Tibial nerve (tissue), 4 donors: ENCODE measurements at places on chromosomes 6 and 20.

DNA sequence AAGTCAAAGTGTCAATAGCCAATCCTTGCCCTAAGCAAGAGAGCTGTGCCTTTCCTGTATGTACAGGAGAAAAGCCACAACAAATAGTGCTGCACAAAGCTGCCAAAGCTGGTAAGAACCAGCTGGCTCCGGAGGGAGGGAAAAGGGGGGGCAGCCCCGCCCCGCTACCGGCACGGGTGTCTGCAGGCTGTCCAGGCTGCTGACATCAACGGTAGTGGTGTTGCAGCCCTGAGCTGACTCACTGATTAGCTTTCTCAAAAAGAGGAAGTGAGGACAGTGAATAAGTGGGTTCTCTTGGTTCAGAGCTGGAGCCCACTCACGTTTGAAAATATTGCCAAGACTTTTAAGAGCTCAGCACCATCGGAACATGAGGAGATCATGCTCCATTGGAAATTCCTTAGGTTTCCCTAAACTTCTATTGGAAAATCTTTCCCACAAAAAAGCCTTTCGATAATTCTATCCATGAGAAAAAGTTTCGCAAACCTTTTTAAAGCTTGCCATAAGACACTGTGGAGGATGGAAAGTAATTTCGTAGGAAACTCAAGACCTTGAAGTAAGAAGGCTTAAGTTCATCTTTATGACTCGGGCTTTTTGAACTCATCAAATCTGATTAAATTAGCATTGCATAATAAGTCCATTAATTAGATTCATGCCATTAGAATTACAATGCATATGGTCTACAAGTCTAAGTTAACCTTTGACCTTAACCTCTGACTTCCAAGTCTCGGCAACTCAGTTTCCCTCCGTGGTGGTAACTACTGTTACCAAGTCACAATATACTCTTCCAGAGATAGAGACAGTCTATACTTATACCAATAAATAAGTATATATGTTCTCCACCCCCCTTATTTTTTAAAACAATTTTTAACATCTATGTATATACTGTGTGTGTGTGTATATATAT lies 67.0 kb downstream of the TNFRSF21 start:
- DNase-seq: peak; percentile 52

- DNase-seq: peak; percentile 27
Measured at GRCh38 chr6:163355426-163355991, 59.0 kb upstream of the QKI start.

GRCh38 chr6:81763968-81764367 lies 11.5 kb upstream of the TENT5A start:
- no peak for DNase-seq

GRCh38 chr6:157513004-157513603 lies 132.1 kb downstream of the ZDHHC14 start:
- DNase-seq: no peak

- DNase-seq: no peak
Measured at GRCh38 chr6:22530506-22530905, 38.9 kb upstream of the HDGFL1 start.

DNA sequence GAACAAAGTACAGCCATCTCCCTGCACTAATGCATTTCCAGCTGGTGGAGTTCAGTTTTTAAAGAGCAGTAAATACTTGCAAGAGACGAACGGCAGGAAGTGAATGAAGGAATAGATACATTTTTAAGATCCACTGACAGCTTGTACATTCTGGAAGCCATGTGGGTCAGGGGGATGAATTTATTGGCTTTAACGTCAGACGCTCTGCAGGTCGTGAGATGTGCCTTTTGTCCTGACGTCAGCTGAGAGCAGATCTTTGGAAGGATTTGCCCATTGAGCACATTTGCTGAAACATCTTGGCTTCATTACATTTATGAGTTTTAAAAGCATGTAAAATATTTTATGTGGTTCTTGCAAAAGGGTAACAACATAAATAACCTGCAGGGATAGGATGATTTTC lies 29.5 kb upstream of the SALL4 start:
- DNase-seq: no peak

DNA sequence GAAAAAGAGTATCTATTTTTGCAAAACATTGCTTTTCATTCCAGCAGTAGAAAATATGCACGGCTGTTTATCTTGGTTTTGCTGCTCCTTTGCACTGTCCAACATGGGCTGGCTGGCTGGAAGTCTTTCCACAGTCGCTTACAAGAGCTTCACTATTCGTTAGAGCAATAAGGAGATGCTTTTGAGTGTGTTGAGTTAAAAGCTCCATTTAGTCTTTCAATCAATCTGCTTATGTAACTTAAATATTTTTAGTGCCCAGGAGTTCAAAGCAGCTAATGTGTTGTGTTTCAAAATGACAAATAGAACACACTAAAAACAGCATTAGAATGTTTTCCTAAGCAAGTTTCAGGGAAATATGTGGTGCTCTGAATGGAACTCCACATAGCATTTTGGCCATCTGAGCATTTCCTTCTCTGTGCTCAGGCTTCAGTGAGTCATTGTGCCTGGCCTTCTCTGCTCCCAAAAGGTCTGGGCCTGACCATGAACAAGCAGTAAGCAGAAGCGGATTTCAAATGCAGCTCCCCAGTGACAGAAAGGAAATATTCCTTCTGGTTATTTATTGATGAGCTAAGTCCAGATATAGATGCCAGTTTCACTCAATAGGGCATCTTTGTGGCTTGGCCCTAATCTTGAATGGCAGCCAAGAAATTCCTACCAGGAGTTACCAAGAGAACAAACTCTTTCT lies 580.3 kb downstream of the TENT5A start:
- peak; percentile 21 for DNase-seq

GRCh38 chr6:100346828-100347227 lies 117.9 kb downstream of the SIM1 start:
- no peak for DNase-seq

GRCh38 chr20:23397961-23398360 lies 23.3 kb downstream of the NAPB start:
- DNase-seq: no peak

- no peak for DNase-seq
Measured at GRCh38 chr6:42375007-42375635, 76.6 kb downstream of the TRERF1 start.

DNA sequence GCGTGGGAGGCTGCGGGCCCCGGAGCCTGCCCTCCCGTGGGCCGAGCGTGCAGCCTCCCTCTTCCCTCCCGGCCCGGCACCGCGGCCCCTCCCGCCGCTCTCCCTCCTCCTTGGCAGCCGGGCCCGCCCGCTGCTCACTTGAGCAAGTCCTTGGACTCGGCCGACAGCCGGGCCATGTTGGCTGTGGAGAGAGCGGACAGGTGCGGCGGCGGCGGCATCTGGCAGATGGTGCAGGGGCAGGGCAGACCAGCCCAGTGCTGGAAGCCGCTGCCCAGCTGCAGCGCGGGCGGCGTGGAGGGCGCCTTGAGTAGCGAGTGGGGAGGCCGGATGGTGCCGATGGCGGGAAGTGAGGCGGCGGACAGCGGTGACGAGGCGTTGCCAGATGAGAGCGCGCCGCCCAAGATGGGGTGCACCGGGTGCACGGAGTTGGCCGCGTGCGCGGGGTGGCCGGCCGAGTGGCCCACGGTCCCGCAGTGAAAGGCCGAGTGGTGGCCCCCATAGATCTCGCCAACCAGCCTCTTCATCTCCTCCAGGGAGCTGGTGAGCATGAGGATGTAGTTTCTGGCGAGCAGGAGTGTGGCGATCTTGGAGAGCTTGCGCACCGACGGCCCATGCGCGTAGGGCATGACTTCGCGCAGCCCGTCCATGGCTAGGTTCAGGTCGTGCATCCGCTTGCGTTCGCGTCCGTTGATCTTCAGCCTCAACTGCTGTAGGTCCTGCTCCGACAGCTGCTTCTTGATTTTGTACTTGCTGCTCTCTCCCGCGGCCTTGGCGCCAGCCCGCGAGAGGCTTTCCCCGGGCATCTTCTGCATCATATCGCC lies 766 bp downstream of the OLIG3 start:
- no peak for DNase-seq

- no peak for DNase-seq
Measured at GRCh38 chr6:130223508-130223907, 757 bp upstream of the SAMD3 start.

GRCh38 chr6:166903027-166903426 lies 53.3 kb downstream of the RNASET2 start:
- no peak for DNase-seq

DNA sequence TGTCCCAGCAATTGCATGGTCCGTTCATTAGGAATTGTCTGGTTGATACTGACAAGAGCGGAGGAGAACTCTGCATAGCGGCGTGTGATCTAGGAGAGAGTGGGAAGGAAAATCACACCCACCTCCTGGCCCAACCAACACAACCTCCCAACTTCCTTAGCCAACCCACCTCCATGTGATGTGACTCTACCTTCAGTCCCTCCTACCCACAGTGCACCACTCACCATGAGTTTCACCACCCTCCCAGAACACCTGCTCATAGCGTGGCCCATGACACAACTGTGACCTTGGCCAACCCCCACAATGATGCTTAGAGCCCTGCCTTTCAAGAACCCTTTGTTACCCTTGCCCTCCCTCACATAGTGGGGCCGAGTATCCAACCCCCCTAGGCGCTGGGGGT lies 7.7 kb downstream of the VPS52 start:
- no peak for DNase-seq

- peak; percentile 24 for DNase-seq
Measured at GRCh38 chr6:147651249-147652063, 143.0 kb downstream of the SAMD5 start.

DNA sequence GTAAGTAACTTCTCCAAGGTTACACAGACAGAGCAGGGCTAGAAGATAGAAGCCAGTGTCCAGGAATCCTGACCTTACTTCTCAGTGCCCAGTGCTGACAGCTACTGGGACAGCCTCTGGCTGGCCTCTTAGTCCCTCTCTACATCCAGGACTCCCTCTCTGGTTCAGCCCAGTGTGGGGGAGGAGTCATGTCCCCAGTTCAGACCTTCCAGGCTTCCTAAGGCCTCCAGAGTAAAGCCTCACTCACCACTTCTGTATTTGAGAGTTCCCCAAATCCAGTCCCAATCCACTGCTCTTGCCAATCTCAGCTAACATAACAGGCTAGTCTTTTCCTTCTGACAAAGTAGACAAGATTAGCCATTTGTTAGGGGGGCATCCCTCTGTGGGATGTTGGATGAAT lies 36.9 kb upstream of the EPB41L1 start:
- DNase-seq: no peak

GRCh38 chr6:87806099-87806498 lies 104.1 kb upstream of the AKIRIN2 start:
- no peak for DNase-seq

GRCh38 chr6:168239044-168239773 lies 80.4 kb downstream of the DACT2 start:
- no peak for DNase-seq

DNA sequence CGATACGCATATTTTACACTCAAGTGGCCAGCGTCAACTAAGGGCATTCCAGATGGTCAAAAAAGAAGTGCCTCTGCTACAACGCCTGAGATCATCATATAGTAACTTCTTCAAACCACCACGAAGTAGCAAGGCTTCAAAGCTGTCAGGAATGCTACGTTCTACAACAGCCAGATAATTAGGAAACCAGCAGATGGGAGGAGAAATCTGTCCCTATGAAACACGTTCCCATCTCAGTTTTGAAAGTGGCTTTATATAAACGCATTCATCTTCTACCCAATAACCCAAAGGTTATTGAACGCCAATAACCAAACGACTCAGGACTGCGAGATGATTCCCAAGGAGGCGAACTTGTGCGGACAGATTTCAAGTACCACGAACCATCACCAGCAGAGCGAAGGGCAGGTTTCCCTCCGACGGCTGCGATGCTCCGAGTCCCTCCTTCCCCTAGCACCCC lies 1.2 kb downstream of the ABHD12 start:
- no peak for DNase-seq

GRCh38 chr6:140379919-140380318 lies 1005.5 kb upstream of the CITED2 start:
- no peak for DNase-seq

DNA sequence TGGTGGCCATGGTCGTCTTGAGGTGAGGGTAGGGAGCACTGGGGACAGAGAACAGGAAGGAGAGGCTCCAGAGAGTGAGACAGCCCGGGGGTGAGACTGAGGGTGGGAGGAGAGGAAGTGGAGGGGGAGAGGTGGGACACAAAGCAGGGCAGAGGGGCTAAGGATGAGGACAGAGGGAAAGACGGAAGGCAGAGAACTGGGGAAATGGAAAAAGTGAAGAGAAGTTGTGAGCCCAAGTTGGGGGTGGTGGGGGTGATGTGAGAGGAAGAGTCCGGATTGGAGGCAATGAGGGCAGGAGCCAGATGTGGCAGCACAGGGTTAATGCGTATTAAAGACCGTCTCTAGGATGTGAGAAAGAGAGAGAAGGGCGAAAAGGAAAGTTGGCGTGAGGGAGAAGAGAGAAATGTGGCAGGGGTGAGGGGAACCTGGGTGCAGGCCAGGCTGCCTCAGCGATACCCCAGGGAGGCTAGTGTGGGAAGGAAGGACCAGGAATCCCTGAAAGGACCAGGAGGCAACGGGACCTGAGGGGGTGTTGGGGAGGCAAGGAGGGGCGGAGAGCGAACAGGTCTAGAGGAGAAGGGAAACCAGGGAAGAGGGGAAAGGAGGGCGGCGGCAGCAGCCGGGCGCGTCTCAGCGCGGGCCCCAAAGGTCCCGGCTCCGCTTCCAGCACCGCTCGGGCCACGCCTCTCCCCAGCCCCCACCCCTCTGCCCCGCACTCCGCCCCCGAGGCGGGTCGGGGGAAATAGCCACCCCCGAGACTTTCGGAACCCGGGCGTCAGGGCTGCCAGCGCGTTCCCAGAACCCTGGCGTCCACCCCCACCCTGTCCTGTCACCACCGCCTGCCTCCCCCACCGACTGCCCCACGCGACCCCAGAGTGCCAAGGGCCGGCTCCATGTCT lies at the start of gene PPP1R18:
TSS of gene PPP1R18 (minus strand) at position 637 of the 899 bp plus-strand sequence. CDS start at position 10, 627 bp downstream.
- peak; percentile 71 for DNase-seq

DNA sequence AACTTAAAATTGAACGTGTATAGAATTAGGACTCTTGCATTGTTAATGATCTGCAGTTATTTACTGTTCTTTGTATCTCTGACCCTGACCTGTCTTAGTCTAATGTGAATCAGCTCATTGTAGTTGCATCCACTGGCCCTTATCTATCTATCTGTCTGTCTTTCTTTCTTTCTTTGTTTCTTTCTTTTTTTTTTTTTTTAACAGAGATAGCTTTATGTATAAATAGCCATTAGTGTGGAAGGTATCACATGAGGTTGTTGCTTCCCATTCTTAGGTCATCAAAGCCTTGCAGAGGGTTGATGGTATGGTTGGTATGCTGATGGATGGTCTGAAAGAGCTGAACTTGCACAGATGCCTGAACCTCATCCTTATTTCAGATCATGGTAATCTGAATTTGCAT lies 59.9 kb downstream of the ENPP1 start:
- no peak for DNase-seq

- DNase-seq: no peak
Measured at GRCh38 chr6:69696273-69696672, 100.5 kb downstream of the LMBRD1 start.

DNA sequence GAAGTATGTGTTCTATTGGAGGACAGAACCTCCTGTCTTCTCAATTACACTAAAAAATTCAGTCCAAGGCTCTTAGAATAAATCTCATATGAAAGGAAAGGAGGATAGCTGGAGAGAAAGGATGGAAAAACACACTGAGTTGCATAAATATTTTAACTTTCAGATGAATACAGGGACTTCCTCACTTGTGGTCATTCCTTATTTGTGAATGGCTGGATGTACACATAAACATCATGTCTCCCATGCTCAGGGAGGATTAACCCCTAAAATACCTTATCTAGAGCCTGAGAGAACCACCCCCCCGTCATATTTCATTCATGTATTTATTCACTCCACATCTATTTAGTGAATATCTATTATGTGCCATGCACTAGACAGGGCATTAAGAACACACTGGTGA lies 217.6 kb upstream of the CITED2 start:
- no peak for DNase-seq

GRCh38 chr6:154488802-154489437 lies 21.6 kb downstream of the CNKSR3 start:
- no peak for DNase-seq

- no peak for DNase-seq
Measured at GRCh38 chr20:61918548-61918947, 147.1 kb downstream of the TAF4 start.
